ENCODE measurements at places on chromosomes 13 and 19.
A peak's percentile ranks its signal among the peaks of the same experiment; 100 is the strongest.

DNA sequence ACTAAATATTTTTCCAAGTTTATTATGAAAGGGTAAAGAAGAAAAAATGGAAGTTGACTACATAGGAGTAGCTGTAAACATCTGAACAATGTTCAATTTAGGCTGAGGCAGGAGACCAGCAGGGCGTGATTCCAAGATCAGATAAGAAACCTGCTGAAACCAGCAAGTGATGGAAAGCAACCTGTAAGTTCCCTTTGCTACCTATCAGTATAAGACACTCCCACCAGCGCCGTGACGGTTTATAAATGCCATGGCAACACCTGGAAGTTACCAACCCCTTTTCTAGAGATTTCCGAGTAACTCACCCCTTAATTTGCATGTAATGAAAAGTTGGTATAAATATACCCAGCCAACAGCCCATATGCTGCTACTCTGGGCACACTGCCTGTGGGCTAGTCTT, 1.1 kb upstream of the ZNF45 start:
- DNase-seq = peak; percentile 31

- DNase-seq = peak; percentile 86
These were observed 16.1 kb upstream of the TPP2 start for GRCh38 chr13:102580552-102581169.

GRCh38 chr13:61128850-61129645, 286.6 kb downstream of the PCDH20 start:
- peak; percentile 36 for DNase-seq

- DNase-seq = peak; percentile 32
These were observed 1.1 kb upstream of the APOE start for GRCh38 chr19:44904426-44904994.

DNA sequence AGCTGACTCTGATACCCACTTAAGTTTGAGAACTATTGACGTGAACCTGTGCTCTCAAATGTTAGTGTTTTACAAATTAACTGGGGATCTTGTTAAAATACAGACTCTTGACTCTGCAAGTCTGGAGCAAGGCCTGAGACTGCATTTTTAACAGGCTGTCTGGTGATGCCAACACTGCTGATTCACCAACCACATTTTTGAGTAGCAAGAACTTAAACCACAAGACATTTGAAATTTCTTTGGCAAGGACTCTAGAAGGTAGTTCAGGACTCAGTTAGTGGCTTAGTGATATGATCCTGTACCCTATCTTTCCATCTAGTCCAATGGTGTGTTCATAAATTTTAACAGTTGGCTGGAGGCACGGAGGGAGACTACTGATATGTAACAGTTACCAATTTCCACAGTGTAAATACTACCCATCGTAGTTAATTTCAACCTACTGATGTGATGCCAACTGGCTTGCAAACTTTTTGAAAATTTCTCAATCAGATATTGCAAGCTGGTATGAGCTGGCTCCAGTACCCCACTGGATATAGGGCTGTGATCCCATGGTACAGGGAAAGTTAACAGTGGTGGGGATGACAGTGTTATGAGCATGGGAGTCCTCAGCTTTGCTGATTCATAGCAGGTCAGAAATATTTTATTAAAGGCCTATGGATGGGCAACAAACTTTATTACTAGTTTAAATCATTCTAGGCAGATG, 255.1 kb downstream of the TBC1D4 start:
- DNase-seq = no peak

DNA sequence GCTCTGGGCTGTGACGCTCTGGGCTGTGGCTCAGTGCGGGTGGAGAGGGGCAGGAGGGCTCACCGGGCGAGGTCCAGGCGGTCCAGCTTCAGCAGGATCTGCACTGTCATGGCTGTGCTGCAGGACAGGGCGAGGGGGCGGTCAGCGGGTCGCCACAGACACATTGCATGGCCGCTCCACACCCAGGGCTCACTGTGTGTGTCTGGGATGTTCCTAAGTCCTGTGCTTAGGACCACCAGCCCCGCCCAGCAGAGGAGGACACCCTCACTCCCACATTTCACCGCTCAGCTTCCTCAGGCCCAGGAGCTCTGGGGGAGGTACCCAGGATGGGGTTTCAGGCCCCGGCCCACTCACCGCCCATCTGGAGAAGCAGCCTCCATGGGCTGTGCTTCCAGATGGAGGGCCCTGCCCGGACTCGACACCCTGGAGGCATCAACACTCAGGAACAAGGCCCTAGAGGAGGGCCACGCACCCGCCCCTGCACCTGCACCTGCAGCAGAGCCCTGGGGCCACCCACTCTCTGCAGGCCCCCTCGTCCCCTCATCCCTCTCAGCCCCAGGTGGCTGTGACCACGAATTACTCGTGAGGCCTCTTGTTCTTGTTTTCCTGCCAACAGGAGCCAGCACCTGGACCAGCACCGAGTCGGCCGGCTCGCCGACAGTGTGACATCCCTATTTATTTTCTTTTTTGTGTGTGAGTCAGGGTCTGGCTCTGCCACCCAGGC, 9.7 kb upstream of the CERS1 start:
- no peak for DNase-seq

- DNase-seq = no peak
These were observed 66.5 kb downstream of the RXFP2 start for GRCh38 chr13:31805841-31806240.
